ACHN (cell line): ENCODE measurements at places on chromosomes 3 and 15.

GRCh38 chr3:4409415-4409814 is 57.7 kb downstream of the SUMF1 start:
- DNase-seq, result no peak

DNA sequence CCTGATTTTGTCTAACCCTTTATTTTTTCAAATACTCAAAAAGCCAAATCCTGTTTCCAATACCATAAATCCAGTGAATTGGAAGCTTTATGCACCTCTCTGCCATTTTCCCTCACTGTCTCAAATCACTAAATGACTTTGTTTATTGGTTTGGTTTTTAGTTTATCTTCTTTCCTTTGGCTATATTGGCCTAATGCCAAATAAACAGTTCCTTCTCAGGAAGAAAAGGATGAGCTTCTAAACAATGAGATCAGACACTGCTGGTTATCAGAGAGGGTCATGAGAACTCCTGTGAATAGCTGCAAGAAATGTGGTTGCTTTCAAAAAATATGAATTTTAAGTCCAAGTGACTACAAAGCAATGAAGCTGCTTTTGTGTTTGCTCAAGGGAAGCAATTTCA is 359.9 kb downstream of the MECOM start:
- DNase-seq, result no peak

GRCh38 chr3:64900617-64901521 is 213.1 kb upstream of the ADAMTS9 start:
- DNase-seq, result no peak

DNA sequence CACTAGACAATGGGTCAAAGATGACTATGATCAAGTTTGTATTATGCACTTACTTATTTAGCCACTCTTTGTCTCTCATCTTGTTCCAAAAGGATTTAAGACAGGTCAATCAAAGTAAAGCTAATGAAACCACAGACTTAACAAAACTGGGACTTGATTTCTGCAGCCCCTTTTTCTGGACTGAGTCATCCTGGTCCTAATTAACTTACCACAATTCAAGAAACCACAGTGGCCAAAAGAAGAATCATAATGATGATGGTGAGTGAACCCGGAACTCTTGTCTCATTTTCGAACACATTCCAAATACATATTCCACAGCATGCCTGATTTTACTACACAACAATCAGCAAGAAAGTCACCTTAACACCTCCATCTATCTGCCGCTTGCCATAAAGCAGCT is 1333.0 kb downstream of the ROBO1 start:
- no peak for DNase-seq

- DNase-seq, result no peak
These were observed 29.6 kb upstream of the RPL32 start for GRCh38 chr3:12870942-12871341.

GRCh38 chr15:90213818-90214204 is 12.7 kb downstream of the SEMA4B start:
- no peak for DNase-seq

GRCh38 chr3:188529228-188529627 is 375.3 kb downstream of the LPP start:
- no peak for DNase-seq

GRCh38 chr15:46467041-46467440 is 832.2 kb downstream of the SQOR start:
- DNase-seq, result no peak

DNA sequence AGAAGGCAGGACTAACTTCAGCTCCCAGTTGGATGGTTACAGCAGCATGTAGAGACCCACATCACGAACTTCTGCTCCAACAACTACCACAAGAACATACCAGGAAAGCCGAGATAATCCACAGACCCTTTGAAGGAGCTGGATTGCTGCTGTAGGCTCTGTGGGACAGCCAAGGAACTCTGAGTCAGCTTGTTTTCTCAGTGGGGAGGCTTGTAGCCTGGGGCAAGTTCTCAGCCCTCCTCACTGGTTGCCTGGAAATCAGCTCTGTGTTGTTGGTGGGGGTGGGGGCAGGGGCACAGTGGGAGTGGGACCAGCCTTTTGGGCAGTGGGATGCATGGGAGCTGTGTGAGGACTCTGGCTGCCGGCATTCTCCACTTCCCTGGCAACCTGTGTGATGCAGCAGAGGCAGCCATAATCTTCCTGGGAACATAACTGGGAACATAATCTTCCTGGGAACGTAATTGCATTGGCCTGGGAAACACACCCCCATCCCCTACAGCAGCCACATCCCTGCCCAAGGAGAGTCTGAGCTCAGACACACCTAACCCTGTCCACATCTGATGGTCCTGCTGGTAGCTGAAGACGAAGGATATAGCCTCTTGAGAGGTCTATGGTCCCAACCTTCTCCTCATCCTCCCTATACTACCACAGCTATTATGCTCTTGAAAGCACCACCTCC is 153.1 kb downstream of the PEAK1 start:
- DNase-seq, result no peak

DNA sequence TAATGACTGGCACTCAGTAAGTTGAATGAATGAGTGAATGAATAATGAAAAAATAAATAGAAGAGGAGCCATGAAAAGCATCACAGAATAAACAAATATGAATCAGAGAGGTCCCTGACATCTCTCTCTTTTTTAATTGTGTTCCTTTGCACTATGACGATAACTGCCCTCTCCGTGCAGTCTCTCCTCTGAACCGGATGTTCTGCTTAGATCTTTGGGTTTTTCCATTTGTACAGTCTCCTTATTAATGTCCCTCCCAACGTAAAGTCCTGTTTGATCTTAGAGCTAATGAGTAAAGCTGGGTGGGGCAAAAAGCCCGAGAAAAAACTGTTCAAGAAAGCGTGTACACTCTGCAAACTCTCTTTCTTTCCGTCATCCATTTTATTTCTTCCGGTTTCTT is 28.3 kb upstream of the BHLHE40 start:
- DNase-seq, result no peak

DNA sequence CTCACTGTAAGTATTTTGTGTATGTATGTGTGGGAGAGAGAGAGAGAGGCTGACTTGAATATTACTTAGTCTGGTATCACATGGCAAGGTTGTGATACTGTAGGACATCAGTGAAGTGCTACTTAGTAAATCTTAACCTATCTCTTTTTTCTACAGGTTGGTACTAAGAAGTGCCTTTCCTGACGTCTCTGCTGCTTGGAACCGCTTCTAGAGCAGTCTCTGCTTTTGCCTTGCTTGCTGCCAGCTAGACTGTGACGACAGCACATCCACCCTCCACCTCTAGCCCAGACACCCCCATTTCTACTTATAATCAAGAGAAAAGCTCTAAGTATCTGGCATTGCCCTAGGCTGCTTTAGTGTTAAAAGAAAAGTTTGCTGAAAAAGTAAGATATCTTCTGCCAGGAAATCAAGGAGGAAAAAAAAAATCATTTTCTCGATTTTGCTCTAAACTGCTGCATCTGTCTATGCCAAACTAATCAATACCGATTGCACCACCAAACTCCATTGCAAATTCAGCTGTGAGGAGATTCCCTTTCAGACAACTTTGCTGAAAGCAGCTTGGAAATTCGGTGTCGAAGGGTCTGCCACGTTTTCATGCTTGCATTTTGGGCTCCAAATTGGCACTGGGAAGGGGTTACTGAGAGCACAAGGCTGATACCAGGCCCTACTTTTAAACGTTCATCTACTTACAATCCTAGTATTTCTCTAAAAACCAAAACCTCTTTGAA is 30.7 kb downstream of the MBNL1 start:
- no peak for DNase-seq

GRCh38 chr3:123317716-123318115 is 116.0 kb downstream of the SEC22A start:
- DNase-seq, result no peak
